ENCODE measurements at places on chromosomes 6 and 20. TPM values are rescaled to one million over a fixed set of nuclear protein-coding genes. Genes with fewer than 3 reads are reported as not detected.

- no peak for DNase-seq
Observed at GRCh38 chr6:81216668-81217067, 535.8 kb downstream of the TENT5A start.

DNA sequence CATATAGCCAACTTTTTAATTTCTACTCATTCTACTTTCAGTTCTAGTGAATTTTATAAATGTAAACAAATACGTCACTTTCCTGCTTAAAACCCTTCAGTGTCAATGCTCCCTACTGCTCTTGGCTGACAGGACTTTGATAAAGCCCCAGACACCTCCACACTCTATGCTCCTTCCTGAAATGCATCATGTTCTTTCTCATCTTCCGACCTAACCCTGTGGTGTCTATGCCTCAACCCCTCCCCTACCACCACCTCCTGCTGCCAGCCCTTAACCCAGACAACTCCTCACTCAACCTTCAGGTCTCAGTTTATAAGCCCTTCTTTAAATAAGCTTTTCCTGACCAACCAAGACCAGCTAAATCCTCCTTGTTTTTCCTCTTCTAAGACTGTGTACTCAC is 19.1 kb downstream of the TLDC2 start:
- DNase-seq = no peak

- no peak for DNase-seq
Observed at GRCh38 chr6:15391500-15391899, 145.6 kb downstream of the JARID2 start.

DNA sequence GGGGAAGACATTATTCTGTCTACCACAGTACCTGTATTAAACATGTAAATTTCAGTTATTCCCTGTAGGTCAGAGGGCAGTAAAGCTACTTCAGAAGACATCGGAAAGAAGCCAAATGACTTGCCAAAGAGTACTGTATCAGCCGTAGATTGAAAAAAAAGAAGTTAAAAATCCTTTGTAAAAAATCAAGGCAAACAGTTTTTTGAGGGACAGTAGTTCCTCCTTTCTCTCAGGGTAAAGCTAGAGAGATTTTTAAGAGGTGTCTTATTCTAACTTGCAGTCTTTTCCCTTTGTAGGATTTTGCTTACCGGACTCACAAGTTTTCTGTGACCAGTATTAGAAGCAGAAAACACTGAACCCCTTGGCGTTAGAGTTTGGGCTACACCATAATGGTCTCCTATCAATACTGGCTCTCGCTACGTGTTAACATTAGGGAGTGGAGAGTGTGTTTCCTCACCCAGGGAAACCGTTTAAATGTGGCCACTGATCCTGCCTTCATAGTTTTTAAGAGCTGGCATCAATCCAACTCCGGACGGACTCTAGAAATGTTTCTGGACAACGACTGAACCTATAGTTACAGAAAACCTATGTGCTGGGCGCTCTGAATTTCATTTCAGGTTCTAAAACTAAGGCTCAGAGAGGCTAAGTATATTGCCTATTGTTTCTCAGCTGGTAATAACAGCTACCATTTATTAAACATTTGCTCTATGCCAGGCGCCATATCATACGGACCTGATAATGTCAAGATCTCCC is 1.3 kb upstream of the ASXL1 start:
- no peak for DNase-seq

TAAR8 gene
- total RNA-seq = not detected

- DNase-seq = peak; percentile 61
Observed at GRCh38 chr6:163490826-163491577, 76.5 kb downstream of the QKI start.

BMP2 gene
- 0.18 TPM for total RNA-seq

SLC26A8 gene
- not detected for total RNA-seq

DNA sequence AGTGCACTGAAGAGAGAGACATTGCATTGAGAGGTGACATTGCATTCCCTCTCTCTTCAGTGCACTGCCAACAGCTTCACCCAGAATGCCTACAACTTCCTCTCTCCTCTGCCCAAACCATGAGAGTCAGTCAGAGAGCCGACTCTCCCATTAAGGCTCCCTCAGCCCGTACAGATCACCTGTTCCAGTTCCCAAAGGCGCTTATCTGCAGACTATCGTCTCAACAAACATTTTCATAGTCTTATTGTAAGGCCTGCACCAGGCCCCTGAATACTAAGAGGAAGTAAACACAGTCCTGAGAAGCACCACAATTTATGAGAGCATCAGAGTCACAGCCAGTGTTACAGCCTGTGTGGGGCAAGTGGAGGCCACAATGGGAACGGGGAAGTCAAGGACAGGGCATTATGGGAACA is 53.7 kb downstream of the GFOD1 start:
- DNase-seq = no peak

GRCh38 chr20:4247261-4247660 is 231.9 kb upstream of the RNF24 start:
- no peak for DNase-seq

GSTA2 gene
- total RNA-seq = not detected

GRCh38 chr6:110378552-110378951 is 20.4 kb upstream of the METTL24 start:
- DNase-seq = no peak

DNA sequence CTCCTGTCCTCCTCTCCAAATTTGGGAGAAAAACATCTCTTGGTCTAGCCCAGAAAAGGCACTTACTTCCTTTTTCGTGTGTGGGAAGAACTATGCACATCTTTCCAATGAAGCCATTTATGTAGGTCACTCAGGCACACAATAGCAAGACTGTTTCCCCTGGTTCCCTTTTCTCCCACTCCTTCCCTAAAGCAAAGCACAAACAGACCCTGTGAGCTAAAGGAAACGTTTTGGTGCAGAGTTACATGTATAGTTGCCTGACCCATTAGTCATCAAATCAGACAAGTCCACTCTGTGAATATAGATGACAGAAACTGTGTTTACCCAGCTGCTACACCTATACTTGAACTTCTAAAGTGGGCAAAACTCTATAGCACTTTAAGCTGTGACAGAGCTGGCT is 474.6 kb downstream of the COL12A1 start:
- peak; percentile 65 for DNase-seq

IMPG1 gene
- total RNA-seq = not detected

ALDH5A1 gene
- total RNA-seq = 0.36 TPM

DNA sequence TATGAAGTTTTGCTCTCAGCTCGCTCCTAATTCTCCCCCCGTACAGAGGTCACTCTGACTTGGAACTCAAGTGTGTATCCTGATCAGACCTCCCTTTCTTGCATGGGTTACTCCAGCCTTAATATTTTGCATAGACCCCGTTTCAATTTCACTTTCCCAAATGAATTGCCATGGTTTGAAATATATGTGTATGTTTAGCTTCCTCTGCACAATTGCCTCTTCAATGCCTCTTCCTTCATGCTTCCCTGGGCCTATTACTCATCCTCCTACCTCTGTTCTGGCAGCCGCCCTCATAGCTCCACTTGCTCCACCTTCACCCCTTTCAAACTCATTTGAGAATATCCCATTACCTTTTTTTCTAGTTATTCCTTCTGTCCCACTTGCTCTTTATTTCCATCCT is 90.0 kb upstream of the SAMD5 start:
- no peak for DNase-seq

GRCh38 chr6:43444036-43444435 is 11.3 kb downstream of the DLK2 start:
- DNase-seq = no peak

- peak; percentile 45 for DNase-seq
Observed at GRCh38 chr6:74603322-74604076, 602.4 kb downstream of the COL12A1 start.

OR2H1 gene
- total RNA-seq = not detected

GRCh38 chr6:149410557-149410956 is 10.5 kb downstream of the SUMO4 start:
- no peak for DNase-seq

DNA sequence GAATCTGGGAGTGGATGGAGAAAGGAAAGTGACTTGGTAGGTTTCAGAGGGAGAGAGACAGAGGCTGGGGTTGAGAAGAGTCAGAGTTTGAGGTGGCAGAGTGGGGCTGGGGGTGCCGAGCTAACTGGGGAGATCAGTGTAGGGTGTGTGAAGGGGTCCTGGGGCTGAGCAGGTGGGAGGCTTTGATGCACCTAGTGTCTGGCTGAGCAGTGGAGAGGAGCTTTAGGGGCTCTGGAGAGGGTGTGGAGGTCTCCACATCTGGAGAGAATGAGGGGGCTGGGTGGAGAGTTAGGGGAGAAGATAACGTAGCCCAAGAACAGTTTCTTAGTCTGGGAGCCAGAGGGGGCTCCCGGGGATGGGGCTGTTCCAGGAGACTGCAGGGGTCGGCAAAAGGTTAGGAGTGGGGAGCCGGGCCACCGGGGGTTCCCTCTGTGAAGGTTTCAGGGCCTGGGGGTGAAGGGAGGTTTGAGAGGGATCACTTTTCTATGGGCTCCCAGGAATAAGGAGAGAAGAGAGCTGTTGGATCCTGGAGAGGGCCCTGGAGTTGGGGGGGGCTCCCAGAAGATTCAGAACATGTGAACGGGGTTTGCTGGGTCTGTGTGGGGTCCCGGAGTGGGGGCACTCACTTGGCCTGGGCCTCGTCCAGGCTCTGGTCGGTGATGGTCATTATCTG is 797 bp downstream of the PBX2 start:
- no peak for DNase-seq

IRF4 gene
- not detected for total RNA-seq

- peak; percentile 33 for DNase-seq
Observed at GRCh38 chr6:145028144-145028818, 707.0 kb downstream of the EPM2A start.

DNA sequence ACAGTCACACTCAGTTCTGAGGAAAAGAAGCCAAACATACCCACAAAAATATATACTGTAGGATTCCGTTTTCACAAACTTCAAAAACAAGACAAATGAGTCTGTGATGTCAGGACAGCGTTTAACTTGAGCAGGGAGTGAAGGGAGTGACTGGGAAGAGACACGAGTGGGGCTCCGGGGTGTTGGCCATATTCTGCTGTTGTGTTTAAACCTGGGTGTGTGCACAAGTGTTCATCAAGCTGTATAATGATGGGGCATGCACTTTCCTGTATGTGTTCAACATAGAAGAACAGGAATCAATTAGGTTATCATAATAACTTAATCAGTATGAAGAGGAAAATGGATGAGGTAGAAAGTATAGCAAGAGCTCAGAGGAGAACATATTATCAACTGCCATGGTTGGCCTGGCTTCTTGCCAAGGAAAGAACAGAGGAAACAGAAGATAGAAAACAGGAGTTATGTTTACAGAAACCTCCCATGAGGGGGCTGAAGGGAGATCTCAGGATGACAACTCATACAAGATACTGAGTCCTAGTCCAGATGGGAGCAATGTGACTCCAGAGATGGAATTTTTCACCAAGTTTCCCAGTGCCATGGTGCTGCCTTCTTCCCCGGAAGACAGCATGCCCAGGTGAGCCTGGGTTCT is 15.1 kb upstream of the AFDN start:
- DNase-seq = no peak

DNA sequence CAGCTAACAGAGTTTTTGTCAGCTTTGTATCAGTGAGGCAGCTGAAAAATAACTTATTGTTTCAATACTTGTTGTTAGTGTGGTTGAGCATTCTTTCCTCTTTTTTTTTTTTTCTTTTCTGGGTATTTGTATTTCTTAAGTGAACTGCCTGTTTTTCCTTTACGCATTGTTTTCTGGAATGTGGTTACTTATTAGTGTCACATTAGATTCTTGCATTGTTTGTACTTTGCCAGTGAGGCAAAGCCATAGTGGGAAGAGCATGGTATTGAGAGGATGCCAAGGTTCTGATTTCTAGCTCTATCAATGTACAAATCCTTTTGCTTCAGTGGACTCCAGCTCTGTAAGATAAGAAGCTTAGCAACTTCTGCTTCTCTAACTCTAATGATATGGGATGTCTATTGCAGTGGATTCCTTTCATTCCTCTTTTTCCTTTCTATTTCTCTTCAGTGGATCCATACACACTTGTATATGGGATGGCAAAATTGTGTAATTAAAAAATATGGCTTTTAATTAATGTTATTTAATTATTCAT is 3.9 kb downstream of the CDKAL1 start:
- DNase-seq = no peak

GRCh38 chr20:63009988-63010769 is 3.4 kb upstream of the BHLHE23 start:
- DNase-seq = peak; percentile 47

DNA sequence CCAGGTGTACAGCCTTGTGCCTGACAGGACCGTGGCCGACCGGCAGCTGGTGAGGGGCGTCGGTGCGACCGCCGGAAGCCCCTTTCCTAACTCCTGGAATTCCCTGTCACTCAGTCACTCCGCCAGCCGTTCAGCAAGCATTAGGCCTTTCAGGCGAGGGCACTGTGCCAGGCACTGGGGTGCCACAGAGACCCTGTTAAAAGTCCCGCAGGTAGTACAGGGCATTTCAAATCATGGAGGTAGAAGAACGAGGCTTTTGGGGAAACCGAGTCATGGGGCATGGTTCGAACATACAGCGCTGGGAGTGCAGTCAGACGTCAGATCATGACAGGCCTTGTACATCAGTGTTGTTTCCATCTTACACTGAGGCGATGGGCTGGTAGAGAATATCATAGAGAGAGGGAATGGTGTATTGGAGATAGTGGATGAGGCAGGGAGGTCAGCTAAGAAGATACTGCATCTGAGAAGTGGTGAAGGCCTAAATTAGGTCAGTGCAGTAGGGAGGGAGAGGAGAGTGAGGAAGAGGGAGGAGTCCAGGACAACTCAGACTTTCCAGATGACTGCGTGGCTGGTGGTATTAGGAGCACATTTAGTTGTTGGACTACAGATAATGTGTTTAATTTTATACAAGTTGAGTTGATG is 892 bp upstream of the DXO start:
- DNase-seq = peak; percentile 51

IRAK1BP1 gene
- total RNA-seq = 1.9 TPM

- DNase-seq = no peak
Observed at GRCh38 chr6:24517659-24518543, 23.1 kb downstream of the ALDH5A1 start.

DNA sequence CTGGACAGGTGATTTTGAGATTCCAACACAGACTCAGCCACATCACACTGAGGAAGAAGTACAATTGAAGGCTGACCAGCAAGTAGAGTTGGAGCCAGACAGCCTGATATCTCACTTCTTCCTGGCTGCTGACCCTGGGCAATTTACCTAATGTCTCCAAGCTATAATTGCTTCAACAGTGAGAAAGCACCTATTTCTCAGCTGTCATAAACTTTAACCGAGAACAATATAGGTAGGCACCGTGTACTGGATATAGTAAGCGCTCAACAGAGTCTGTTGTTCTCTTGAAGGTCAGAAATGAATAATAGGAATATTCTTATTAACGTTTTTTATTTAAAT is 28.3 kb downstream of the STX7 start:
- no peak for DNase-seq

TMEM151B gene
- total RNA-seq = not detected

GRCh38 chr6:12815884-12816600 is 99.5 kb downstream of the PHACTR1 start:
- DNase-seq = no peak

DNA sequence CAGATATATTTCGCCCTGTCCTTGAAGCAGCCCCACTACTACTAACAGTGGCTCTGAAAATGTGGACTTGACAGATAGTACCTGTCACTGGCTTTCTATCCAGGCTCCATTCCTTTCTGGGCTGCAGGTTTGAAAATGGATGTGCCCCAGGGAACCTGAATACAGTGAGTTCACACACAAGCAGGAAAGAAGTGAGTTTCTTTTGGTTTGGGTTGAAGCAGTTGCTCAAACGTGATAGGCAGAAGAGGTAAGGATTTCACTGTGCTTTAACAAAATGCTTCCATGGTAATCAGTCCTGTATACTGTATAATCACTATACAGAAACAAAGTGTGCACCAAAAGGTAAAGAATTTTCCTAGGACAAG is 382.9 kb downstream of the PRKN start:
- DNase-seq = no peak

- DNase-seq = no peak
Observed at GRCh38 chr20:59823491-59824259, 109.8 kb downstream of the SYCP2 start.

All from IMR-90 (cell line).